Anterior cingulate cortex (tissue), 58 donors: ENCODE measurements at places on chromosomes 3 and 15.
A peak's percentile ranks its signal among the peaks of the same experiment; 100 is the strongest.

- no peak for DNase-seq
These were observed 7.9 kb upstream of the DENND6A start for GRCh38 chr3:57700737-57701136.

- DNase-seq, result no peak
These were observed 50.8 kb upstream of the PRR23E start for GRCh38 chr3:127141921-127142730.

- no peak for DNase-seq
These were observed 29.5 kb upstream of the IL20RB start for GRCh38 chr3:136928240-136928639.

DNA sequence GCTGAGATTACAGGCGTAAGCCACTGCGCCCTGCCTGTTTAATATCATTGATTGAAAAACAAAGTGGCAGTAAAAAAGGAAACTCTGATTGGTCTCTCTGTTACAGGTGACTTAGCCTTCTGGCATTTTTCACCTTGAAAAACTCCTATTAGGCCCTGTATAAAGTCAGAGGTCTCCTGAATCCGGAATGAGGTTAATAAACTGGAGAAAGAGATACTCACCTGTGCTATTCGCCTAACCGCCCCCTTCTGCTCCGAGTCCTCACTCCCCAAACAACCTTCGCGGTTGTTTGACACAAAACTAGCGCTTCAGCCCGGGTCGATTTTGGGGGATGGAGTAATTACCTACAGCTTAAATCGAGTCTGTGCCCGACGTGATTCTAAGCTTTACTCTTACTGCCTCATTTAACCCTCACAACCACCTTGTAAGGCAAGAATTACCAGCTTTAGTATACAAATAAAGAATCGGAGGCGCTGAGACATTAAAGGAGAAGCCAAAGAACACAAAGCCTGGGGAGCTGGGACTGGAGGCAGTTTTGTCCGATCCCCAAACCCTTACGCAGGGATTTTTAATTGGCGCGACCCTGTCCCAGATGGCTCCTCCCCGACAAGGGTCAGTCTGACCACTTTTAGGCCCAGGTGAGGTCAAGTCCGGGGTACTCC is 441 bp downstream of the CEP70 start:
- DNase-seq, result no peak

DNA sequence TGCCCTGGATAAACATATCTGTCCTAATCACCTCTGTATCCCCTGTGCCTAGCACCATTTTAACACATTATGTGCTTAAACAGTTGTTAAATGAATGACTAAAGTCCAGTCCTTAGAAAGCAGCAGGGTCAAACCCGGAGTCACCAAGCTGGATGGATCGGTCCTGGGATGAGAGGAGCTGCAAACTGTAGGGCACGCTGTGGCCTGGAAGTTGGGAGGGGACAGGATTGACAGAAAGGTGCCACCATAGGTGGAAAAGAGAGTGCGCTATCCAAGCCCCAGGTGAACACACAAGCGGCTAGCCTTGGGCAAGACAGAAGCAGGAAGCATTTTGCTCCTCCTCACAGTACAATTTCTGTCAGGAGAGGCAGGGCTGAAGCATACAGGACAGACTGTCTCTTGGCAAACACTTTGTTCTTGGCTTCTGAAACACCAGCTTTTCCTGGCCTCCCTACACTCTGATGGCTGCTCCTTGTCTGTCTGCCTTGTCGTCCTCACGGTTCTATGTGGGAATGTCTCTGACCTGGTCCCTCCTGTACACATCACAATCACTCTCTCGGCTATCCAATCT is 48.4 kb upstream of the KY start:
- DNase-seq, result no peak

GRCh38 chr15:94791008-94791407 is 559.6 kb downstream of the MCTP2 start:
- no peak for DNase-seq

GRCh38 chr15:79454063-79454462 is 21.9 kb downstream of the MINAR1 start:
- DNase-seq, result no peak

- peak; percentile 7 for DNase-seq
These were observed 34.4 kb downstream of the SLCO3A1 start for GRCh38 chr15:91887921-91888373.

- DNase-seq, result no peak
These were observed 64.5 kb downstream of the PGPEP1L start for GRCh38 chr15:98943051-98943508.

DNA sequence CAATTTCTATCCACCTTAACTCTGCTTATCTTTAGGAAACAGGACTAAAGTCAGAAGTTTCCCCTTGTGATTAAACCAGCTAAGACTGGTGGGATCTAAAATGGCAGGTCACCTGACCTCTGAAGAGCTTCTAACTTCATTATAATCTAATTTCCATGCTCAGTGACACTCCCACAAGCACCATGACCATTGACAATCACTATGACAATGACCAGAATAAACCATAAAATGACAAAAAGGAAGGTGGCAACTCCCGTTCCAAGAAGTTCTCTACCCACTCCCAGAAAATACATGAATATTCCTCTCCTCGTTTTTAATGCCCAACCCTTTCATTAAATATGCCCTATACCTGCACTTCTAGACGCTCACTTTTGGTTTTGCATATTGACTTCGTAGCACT is 471.2 kb upstream of the CCDC54 start:
- DNase-seq, result no peak

DNA sequence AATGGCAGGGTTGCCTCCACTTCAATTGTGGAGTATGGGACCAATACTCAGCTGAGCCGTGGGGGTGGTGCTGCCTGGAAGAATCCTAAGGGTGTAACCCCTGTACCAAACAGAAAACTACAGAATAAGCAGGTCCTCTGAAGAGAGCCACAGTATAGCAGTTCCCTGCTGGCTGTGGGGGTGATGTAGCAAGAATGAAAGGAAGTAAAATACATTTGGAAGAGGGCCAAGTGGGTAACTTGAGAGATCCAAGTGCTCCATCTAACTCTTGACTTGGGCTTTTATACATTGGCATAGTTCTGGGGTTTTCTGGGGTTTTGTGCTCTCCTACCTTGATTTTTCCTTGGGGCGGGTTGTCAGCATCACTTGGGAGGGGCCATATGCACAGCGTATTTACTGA is 341.4 kb downstream of the OTOL1 start:
- no peak for DNase-seq
